Cerebellum (tissue), 4 donors: ENCODE measurements at places on chromosomes 16 and 17.
A peak's percentile ranks its signal among the peaks of the same experiment; 100 is the strongest.

GRCh38 chr16:58002936-58003335 is 1.7 kb downstream of the USB1 start:
- DNase-seq: no peak

- DNase-seq: no peak
Measured at GRCh38 chr16:88013091-88013609, 61.9 kb downstream of the BANP start.

DNA sequence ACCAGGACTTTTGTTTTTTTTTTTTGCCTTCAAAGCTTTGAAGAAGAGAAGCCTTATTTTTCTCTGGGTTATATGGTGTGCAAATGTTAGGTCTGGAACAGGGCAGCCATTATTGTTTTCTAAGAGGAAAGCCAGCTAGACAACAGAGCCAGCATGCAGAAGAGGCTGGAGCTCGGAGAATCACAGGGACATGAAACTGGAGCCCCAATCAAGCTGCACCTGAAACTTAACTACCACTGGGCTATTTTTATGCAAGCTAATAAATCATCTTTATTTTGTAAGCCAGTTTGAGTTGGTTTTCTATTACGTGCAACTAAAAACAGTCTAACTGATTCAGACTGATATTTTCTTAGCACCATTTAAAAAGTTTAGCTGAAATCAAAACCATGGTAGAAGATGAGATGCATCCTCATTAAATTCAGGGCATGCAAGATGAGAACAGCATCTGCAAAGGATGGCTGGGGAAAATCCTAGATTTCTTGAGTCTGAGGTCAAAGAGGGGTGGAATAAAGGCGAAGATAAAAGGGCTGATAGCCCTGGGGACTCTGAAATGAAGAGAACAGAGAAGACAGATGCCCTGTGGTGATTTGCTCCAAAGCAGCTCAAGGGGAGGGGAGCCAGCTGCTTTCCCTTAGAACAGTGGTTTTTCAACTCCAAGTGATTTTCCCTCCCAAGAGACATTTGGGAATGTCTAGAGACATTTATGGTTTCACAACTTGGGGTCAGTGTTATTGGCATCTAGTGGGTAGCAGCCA is 177.1 kb upstream of the WSCD1 start:
- no peak for DNase-seq

- DNase-seq: peak; percentile 70
Measured at GRCh38 chr16:85605912-85606841, 6.9 kb upstream of the GSE1 start.

DNA sequence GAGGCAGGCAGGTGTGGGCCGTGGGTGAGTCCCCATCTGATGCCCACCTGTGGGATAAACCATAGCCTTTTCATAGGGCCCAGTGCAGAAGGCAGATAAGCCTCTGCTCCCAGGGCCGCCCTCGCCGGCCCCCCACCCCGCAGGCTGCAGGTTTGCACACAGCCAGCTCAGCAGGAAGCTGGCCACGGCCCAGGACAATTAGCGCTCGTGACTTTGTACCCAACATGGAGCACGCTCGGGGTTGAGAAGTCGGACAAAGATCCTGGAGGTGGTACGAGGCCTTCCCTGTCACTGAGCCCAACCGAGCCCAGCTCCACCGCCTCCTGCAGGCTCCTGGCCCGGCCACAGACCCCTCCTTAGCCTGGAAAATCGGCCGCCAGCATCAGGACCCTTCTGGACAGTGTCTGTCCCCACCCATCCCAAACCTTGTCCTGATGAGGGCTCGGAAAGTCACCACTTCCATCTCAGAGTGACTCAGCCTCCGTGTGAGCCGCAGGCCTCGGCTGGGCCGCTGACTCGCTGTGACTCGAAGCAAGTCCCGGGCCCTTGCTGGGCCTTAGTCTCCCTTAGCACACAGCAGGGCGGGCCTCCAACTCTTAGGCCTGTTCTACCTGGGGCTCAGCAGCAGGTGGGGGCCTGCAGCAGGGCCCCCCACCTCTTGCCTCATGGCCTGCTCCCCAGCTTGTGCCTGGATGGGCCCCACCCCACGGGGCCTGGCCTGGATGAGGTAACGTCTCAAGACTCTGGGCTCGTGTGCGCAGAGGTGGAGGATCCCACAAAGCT is 22.7 kb downstream of the FAM83G start:
- no peak for DNase-seq

DNA sequence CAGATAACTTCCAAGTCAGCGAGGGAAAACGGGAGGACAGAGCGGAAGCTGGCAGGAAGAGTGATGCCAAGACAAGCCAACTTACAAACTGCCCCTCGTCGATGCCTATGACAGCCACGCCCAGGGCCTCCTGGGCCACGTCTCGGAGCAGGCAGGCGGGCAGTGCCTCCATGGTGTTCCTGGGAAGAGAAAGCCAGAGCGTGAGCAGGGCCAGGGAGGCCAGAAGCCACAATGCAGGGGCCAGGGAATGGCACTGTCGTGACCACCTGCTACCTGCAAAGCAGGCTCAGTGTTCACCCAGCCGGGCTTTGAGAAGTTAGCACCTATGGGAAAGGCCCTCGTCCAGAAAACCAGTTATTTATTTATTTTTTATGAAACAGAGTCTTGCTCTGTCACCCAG is 4.3 kb downstream of the TK1 start:
- DNase-seq: no peak

GRCh38 chr16:81814751-81815428 is 35.8 kb downstream of the PLCG2 start:
- DNase-seq: no peak

GRCh38 chr17:42720996-42721583 is 23.8 kb downstream of the EZH1 start:
- DNase-seq: peak; percentile 60

DNA sequence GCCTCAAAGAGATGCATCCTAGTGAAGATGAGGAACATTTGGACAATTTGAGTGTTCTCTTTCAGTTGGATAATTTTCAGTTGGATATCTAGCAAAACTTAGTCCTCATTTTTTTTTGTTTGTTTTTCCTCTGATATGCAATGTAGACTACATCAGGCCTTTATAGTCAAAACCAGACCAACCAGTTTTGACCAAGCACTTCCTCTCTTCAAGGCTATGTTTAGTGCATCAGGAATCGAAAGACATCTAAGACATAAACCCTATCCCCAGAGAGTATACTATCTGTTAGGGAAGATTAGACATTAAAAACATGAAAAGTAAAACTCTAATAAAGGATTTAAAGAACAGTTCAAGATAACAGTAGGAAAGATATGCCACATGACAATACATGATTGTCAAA is 256.1 kb downstream of the IRX3 start:
- DNase-seq: no peak

DNA sequence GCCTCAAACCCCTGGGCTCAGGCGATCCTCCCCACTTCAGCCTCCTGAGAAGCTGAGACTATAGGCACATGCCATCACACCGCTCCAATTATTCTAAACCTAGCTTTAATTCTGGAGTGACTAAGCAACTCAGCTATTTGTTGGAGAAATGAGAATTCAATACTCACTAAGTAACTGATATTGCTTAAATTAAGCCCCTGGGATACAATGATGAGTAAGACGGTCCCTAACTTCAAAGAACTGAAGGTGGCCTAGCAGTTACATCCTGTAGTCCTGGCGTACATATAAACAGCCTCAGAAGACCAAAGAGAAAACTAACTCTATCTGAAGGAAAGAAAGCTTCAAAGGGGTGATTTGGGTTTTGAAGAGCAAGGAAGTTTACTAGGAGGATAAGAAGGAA is 25.0 kb downstream of the XPO6 start:
- DNase-seq: no peak

GRCh38 chr17:41396340-41396739 is 1.1 kb downstream of the KRT31 start:
- no peak for DNase-seq

- no peak for DNase-seq
Measured at GRCh38 chr17:62705778-62706597, 78.5 kb downstream of the MRC2 start.

GRCh38 chr17:34366010-34366409 is 3.0 kb upstream of the CCL1 start:
- no peak for DNase-seq

DNA sequence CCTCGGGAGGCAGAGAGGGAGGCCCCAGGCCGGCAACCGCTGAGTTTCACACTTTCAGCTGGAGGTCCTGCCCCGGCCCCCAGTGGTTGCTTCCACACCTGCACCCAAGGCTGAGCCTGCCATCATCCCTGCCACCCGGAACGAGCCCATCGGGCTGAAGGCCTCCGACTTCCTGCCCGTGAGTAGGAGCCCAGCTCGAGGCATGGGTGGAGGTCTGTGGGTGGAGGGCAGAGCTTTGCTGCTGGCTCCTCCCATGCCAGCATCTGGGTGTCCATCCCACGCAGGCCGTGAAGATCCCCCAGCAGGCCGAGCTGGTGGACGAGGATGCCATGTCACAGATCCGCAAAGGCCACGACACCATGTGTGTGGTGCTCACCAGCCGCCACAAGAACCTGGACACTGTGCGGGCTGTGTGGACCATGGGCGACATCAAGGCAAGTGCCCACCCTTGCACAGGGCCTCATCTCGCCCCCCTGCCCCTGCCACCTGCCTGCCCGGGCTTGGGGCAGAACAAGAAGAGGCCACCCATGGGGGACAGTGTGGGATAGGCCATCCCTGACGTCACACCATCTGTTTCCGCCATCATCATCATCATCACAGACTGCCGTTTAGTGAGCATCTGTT is 19.6 kb downstream of the KATNB1 start:
- DNase-seq: no peak

DNA sequence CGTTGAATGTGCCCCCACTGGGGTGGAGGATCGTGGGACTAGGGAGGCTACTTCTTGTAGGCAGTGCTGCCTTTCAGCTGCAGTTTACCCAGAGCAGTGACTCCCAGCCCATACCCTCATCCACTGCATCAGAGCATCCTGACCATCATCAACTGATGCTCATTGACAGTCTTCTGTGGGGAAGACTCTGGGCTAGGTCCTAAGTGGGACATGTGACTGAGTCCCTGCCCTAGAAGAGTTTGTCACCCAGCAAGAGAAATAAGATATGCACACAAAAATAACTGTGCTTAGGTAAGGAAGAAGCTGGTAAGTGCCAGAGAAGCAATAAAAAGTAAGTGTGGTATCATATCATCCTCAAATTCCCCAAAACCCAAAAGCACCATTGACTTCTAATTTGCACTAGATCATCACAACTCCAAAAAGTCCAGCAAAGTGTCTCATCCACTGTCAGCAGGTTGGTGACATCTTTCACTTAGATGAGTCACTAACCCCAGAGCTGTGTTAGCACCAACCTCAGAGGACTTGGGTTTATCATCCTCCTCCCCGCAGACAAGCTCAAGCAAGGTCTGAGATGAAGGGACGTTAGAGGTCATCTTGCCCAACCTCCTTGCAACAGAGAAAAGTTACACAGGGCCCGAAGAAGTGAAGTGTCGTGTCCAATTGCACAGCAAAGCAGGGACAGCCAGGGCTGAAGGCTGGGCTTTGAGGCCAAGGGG is 99.0 kb downstream of the CCDC182 start:
- no peak for DNase-seq

DNA sequence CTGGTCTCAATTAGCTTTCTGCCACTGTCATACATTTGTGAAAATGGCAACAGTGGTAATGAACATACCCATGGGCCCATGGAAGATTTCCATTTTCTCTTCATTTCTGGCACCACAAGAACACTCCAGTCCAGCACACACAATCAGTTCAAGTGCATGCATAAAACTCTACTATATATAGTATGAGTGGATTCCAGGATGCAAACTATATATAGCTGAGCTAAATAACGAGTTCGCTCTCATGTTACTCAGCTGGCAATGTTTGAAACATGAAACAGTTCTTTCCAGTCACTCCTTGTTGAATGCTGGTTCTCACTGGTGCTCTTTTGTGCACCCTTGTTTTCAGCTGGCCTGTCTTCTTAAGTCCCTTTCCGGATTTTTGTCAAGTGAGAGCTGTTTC is 75.2 kb upstream of the DHX40 start:
- DNase-seq: no peak

GRCh38 chr16:84916850-84917249 is 94.5 kb downstream of the ZDHHC7 start:
- DNase-seq: no peak

DNA sequence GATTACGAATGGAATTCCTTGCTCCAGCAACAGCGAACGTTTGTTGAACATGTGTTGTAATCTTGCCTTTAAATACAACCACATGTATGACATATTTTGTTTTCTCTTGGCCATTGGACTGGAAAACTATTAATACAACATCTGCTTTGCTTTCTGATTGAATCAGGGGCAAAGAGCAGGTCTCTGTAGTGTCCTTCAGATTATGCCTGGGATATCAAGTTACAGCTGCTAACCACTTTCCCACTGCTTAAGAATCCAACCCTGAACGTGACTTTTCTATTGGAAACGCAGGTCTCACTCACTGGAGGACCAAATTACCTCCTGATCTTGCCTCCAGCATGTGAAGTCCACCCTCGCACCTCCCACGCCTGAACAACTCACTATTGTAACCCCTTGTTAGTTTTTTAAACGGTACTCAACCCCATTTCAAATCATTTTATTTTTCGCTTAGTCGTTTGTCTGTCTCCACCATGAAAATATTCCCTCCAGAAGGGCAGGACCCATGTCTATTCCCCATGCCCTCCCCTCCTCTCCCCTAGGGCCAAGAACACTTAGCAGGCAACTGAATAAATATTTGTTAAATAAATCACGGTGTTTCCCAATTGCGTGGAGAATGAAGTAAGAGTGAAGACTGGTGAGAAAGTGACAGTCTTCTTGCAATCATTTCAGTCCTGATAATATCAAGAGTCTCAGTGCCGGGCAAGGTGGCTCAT is 57.4 kb upstream of the MRTFB start:
- no peak for DNase-seq

DNA sequence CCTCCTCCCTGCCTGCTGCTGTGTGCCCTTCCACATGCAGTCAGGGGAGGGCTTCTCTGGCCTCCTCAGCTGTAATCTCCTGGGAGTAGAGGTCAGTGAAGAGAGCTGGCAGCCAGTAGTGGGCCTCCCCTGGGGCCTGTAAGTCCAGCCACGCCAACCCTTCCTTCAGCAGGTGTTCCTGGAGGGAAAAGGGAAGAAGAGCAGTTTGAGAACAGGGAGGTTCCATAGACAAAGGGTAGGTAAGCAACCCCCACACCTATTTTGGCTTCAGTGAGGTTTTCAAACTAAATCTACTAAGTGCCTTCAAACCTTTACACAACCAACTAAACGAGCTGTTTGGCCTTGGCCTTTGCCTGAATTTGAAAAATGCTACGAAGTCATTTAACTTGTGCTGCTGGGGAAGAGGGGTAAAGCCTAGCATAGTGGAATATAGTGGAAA is 14.2 kb downstream of the SNF8 start:
- DNase-seq: no peak

DNA sequence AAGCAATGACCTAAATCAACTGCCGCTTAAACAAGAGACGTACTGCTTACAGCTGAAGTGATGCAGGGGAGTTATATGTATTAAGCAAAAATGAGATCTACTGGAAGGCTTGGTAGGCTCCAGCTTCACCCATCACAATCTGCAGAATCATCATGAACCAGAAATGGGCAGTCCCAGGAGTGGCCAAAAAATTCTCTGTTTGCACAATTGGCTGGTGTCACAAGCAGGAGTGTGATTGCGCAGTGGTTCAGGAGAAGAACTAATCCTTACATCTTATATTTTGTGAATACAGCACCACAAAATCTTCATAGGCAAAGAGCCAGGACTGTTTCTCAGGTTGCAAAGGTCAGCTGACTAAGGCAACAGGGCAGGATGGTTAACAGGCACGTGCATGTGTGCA is 75.9 kb downstream of the CES1 start:
- no peak for DNase-seq
